Activated T-cell treated with anti-CD3 and anti-CD28 coated beads for 48 hours (primary cell): ENCODE measurements at places on chromosomes 11 and 22.

DNA sequence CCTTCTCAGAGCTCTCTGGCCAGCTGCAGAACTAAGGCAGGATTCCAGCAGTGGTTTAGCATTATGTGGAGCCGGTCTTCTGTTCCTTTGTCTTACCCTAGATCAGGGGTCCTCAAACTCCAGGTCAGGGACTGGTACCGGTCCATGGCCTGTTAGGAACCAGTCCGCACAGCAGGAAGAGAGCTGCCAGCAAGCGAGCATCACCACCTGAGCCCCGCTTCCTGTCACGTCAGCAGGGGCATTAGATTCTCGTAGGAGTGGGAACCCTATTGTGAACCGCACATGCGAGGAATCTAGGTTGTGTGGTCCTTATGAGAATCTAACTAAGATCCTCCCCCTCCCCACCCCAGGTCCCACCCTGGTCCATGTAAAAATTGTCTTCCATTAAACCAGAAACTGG, 1.6 kb downstream of the OR10G7 start:
- DNase-seq, result no peak

DNA sequence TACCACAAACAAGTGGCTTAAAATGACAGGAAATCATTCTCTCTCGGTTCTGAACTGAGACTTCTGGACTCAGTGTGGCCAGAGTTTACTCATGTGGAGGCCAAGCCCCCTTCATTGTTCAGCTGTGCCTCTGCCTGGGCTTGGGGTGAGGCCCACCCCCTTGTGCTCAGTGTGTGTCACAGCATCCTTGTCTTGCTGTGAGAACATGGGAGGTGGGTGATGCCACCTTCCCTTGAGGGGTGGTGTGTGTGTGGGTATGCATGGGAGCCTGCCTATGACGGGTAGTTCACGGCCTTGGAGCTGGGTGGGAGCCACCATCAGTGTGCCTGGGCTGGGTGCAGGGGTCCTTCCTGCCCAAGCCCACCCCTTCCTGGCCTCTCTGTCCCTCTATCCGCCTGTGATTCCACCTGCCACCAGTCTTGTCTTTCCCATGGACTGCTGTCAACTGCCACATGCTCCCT, 101.7 kb downstream of the MORC2 start:
- no peak for DNase-seq

DNA sequence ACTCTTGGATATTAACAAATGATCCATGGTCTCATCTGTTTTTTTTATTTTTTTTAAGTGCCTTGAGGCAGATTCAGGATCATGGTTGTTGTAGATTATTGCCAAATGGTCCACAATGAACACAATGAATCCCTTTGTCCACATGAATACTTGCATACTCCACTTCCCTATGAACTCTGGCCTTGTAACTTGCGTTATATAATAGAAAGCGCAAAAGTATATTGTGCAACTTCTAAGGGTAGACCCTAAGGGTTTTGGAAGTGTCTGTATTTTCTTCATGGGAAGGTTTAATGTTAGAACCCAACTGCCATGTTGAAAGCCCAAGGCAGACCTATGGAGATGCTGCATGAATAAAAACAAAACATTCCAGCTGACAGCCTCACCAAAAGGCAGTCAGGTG, 8.1 kb upstream of the OR5AL1 start:
- no peak for DNase-seq

DNA sequence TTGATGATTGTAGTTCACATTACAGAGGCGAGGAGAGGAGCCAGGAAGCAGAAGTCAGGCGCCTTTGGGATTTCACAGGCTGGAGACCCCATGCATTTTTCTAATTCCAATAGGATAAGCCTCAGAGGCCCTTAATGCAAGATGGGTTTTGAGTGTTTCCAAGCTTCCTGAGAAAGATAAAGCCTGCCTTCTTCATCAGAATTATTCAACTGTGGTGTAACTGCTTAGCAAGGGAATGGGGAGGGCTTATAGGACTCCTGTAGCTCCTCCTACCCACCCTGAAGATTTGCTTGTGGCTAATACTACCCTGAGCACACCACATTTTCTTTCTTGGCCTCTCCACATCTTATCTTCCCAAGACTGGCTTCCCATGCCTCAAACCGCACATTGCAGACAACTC, 151.1 kb upstream of the ISX start:
- no peak for DNase-seq
